ENCODE measurements at places on chromosomes 5 and 9.

- DNase-seq = no peak
Measured at GRCh38 chr5:10896016-10896415, 135.0 kb upstream of the DAP start.

DNA sequence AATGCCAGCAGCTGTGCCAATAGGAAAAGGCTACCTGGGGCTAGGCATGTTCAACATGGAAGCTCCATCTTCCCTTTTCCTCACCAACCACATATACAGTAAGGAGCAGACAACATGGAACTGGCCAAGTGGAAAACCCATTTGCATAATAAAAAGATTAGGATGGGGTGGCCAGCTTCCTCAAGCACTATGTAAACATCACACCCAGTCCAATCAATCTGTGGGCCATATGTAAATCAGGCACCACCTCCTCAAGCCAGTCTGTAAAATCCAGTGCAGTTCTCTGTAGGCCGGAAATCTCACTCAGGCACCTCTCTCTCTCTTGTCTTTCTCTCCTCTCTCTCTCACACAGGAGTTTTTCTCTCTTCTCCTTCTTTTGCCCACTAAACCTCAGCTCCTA lies 360.2 kb upstream of the GRIA1 start:
- DNase-seq = no peak

GRCh38 chr5:112549605-112550166 lies 130.6 kb upstream of the EPB41L4A start:
- DNase-seq = no peak

DNA sequence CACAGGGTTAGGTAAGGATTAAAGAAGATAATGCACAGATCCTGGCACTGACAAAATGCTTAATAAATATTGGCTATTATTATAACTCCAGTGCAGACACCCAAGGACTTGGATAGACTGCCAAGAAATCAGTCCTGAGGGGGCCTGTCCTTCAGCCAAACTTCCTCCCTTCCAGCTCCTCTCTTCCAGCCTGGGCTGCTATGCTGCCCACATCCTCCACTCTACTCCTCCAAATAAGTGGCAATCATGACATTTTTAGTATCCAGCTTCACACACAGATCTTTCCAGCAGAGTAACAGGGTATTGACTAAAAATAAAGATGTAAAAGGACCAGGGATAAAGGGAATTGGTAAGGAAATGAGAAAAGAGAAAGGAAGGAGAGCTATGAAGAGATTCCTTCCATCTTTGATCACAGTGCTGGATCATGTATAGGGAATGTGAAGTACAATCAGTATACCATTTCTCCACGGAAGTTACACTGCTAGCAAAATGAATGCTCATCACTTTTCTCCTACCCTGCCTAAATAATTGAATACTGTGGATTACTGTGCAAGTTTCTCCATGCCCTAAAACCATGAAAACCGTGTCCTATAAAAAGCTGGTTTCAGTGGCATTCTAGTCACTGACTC lies 136.0 kb upstream of the OSMR start:
- DNase-seq = no peak

- DNase-seq = peak; percentile 5
Measured at GRCh38 chr5:94707359-94707758, 88.9 kb downstream of the SLF1 start.
